B cell (primary cell): ENCODE measurements at places on chromosomes 5 and 9. TPM values are rescaled to one million over a fixed set of nuclear protein-coding genes. Genes with fewer than 3 reads are reported as not detected.

Gene PDZD2
- not detected in 2 replicates for total RNA-seq

DNA sequence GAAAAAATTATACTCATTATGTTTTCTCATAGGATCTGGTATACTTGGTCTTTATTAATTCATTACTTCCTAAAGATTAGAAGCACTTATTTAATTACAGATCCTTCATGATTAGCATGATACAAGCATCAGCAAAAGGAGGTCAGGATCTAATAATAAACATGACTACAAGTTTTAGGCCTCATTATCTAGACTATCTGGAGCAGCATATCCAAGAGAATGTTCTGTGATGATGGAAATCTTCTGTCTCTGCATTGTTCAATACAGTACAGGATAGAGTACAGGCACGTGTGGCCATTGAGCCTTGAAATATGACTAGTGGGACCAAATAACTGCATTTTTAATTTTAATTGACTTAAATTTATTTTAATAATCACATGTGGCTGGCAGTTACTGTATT is 21.2 kb downstream of the SETX start:
- DNase-seq, result no peak

- no peak for DNase-seq
Observed at GRCh38 chr5:157189223-157189622, 8.6 kb downstream of the ITK start.

DNA sequence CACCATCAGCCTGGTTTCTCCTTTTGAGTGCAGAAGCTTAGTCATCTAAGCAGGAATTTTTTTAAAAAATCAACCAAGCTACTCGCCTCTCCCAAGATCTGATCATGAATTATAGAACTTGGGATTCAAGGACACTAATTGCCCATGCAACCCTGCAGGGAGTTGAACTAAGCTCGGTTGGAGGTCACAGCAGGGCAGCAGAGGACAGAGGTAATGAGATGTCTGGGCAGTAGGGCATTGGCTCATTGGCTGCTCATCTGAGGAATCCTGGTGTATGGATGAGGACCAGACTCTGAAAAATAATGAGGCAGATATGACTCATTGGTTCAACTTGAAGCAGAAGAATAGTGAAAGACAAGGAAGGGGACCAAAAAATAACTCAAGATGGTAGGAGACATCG is 111.8 kb upstream of the TLE1 start:
- no peak for DNase-seq

DNA sequence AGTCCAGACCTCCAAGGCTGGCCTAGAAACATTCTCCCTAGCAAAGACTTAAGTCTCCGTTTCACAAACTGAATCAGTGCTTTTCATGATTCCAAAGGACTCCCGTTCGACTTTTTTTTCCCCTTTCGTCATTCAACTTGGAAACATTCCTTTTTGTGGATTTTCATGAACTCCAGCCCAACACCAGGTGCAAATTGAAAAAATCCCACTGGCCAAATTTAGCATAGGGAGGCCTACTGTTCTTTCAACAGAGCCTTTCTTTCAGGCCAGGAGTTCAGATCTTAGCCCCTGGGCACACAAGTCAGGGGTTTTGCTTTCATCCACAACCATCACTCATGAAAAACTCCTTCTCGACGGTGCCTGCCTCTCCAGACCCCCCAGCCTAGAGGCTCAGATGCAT is 285.3 kb downstream of the PIK3R1 start:
- DNase-seq, result no peak

- no peak for DNase-seq
Observed at GRCh38 chr5:173291722-173292658, 36.2 kb downstream of the STC2 start.

Gene PLAC8L1
- 0.49 and 0.51 TPM in 2 replicates for total RNA-seq

GRCh38 chr5:912280-913091 is 19.8 kb downstream of the TRIP13 start:
- no peak for DNase-seq

GRCh38 chr5:157366741-157367674 is 93.0 kb upstream of the NIPAL4 start:
- peak; percentile 26 for DNase-seq

Gene MVB12B
- 9.0 and 9.8 TPM in 2 replicates for total RNA-seq

GRCh38 chr9:21817176-21817575 is 14.7 kb downstream of the MTAP start:
- DNase-seq, result no peak

DNA sequence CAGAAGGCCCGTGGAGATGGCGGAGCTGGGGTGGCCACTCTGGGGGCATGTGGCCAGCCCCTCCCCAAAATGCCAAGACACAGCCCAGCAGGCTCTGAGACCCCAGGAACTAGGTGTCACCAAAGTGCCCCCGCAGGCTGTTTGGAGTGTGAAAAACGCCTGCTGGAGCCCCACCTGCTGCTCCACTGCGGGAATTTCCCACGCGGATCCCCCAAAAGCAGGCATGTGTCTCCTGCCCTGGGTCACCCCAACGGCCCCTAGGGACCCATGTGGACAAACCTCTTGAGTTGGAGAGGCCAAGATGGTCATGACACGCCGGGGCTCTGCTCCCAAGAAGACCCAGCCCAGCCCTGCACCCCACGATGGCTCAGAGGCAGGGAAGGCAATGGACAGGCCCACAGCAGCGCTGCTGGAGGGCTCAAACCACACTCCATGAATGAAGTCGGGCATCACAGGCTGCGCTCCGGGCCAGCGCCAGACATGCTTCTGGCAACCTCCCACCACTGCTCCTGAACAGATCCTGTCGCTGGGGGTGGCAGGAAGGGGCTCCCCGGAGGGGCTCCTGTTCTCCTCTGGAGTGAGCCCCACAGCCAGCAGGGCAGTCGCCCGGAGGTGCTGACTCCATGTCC is 15.3 kb downstream of the NOTCH1 start:
- DNase-seq, result peak; percentile 43

DNA sequence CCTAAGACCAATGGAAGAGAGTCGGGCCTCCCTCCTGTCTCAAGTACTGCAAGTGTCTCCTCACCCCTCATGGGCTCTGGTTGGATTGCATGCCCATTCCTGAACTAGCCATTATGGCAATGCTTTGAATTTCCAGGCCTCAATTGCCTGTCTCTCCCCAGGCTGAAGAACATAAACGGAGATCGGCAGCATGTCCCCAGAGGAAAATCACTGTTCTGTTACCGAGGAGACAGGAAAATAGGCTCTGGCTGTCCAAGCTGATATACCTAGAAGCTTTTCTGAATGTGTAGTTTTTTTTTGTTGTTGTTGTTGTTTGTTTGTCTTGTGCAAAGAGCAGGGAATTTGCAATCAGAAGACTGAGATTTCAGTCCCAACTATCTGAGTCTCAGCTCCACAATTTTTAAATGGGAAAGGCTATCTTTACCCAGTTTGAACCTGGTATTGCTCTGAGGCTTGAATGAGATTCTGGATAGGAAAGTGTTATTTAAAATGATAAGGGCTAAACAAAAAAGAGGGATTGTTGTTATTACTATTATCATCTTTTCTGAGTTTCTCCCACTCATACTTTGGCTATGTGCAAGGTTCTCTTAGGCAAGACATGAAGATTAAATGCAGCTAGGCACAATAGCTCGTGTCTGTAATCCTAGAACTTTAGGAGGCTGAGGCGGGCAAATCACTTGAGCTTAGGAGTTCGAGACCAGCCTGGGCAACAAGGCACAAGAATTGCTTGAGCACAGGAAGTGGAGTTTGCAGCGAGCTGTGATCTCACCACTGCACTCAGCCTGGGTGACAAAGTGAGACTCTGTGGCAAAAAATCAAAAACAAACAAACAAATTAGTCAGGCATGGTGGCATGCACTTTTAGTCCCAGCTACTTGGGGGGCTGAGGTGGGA is 77.2 kb upstream of the KLF9 start:
- DNase-seq, result no peak

- no peak for DNase-seq
Observed at GRCh38 chr5:179258001-179258921, 87.0 kb downstream of the ADAMTS2 start.

Gene RASGEF1C
- not detected in 2 replicates for total RNA-seq

- DNase-seq, result no peak
Observed at GRCh38 chr5:93189707-93190120, 391.3 kb downstream of the NR2F1-AS1 start.

- DNase-seq, result no peak
Observed at GRCh38 chr5:138725818-138726416, 27.3 kb upstream of the CTNNA1 start.

DNA sequence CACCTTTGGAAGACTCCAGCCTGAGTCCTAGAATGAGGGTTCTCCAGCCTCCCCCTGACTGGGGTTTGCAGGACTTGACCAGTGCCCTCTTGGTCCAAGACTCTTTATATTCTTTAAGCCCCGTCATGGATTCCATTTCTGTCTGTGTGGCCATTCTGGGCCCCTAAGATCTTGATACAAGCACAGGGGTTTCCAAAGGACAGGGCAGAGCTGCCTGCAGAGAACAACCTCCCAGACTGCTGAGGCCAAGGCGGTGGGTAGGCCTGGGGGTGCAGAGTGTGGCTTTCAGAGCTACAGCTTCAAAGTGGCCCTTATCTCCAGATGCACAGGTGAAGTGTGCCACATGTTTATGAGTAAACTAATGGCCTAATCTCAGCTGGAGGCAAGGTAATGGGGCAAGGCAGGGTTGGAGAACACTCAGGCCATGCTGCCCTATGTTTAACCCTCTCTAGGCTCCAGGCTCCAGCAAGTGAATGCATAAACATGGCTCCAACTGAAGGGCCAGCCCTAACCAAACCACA is 32.1 kb downstream of the FOXI1 start:
- DNase-seq, result no peak
